ENCODE measurements at places on chromosomes 1 and 21.
A peak's percentile ranks its signal among the peaks of the same experiment; 100 is the strongest.

DNA sequence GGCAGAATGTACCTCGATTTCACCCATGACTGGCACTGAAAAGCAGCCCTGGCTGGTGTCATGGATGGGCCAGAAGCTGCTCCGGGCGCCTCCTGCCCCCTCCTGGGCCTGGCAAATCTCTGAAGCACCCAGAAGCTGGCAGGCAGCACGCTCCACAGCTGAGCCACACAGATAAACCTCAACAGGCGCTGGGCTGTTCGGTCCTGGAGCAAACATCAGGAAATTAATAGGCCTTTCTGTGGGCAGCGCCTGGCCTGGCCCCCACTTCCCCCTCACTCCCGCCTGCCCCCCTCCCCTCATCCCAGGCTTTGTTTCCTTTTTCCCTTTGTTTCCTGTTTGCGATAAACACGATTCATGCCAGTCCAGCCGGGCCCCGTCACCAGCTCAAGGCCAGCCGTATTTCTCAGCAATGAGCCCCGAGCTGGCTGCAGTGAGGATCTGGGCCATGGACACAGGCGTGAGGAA lies 20.1 kb upstream of the DISP3 start:
- no peak for DNase-seq

- DNase-seq: peak; percentile 76
These were observed 866 bp upstream of the WNT2B start for GRCh38 chr1:112507921-112508277.

DNA sequence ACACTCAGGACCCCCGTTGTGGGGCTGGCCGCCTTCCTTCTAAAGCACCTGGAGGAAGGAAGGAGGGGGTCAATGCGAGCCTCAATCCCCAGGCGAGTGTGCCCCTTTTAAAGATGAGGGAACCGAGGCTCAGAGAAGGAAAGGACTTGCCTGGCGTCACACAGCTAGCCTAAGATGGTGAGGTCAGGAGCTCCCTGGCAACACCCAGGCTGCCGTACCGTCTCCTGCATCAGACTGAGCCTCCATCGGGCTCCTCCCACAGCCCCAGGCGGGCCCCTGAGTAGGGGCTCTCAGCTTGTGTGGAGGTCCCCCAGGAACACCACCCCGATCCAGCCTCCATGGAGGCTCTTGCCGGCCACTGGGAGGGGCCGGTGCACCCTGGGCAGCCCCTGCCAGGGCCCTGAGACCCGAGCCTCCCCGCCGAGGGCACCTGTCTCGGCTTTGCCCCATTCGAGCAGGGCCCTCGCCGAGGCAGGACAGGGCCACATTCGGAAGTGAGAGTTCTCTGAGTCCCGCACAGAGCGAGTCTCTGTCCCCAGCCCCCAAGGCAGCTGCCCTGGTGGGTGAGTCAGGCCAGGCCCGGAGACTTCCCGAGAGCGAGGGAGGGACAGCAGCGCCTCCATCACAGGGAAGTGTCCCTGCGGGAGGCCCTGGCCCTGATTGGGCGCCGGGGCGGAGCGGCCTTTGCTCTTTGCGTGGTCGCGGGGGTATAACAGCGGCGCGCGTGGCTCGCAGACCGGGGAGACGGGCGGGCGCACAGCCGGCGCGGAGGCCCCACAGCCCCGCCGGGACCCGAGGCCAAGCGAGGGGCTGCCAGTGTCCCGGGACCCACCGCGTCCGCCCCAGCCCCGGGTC lies at the start of gene AIRE:
Gene AIRE (plus strand): TSS at position 739 of the 855 bp plus-strand sequence. CDS start 131 bp downstream, outside the sequence.
- DNase-seq: peak; percentile 33

GRCh38 chr1:47875831-47876586 lies 121.2 kb downstream of the TRABD2B start:
- no peak for DNase-seq

GRCh38 chr1:216670118-216670883 lies 52.9 kb downstream of the ESRRG start:
- no peak for DNase-seq

DNA sequence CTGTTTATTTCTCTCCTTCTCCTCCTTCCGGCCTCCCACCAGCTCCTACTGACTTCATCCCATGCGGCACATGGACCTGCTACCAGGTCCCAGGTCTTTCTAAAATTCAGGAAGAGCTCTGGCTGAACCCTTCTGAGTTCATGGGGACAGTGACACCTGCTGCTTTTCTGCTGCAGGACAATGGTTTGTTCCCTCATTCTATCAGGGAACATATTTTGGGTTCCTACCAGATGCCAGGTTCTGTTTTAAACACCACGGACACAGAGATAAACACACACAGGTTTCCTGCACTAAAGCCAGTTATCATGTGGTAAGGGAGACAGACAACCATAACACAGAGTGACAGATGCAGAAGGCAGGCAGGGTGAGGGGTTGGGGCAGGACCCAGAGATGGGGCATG lies 114.0 kb upstream of the RAB4A start:
- DNase-seq: peak; percentile 18

GRCh38 chr1:209648346-209648745 lies 3.9 kb downstream of the LAMB3 start:
- no peak for DNase-seq

- DNase-seq: no peak
These were observed 5.2 kb downstream of the NPL start for GRCh38 chr1:182794676-182795201.

DNA sequence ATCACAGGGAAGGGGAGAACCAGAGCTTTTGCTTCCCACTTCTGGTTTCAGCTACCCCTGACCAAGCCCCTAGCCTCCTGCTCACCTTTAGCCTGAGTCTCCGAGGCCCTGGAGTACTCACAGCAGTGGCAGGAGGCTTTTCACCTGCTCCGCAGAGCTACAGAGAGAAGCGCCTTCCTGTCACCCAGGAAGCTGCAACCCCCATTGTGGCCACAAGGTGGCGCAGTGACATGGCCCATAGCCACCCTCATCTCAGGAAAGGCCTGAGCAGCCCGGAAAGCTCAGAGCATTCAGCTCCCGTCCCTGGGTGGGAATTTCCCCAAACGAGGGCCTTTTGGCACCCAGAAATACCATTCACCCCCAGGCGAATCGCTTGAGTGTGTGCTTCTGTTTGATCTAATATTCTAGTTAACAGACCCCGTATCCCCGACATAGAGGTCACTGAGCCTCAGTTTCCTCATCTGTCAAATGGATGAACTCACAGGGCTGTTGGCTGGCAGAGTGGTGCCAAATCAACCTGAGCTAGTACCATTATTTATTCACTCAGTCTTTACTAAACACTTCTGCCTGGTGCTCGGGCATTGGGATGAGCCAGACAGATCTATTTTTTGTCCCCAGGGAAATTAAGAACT lies 25.3 kb downstream of the A3GALT2 start:
- DNase-seq: peak; percentile 95

- no peak for DNase-seq
These were observed 518.6 kb upstream of the ZP4 start for GRCh38 chr1:238409191-238409850.

DNA sequence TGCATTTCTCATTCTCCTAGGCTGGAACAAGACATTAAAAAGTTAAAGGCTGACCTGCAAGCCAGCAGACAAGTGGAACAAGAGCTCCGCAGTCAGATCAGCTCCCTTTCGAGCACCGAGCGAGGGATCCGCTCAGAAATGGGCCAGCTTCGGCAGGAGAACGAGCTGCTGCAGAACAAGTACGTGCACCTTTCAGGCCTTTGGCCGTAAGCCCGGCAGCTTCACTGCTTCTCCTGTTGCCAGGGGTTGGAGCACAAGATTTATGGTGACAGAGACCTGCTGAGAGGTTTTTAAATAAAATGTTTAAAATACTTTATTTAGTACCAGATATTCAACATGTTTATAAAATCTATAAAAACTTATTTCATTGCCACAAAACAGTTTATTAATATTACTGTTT lies 53.4 kb downstream of the MACO1 start:
- DNase-seq: no peak
